ENCODE measurements at places on chromosomes 7 and 10.

GRCh38 chr10:88017781-88018180, 154.4 kb downstream of the PTEN start:
- no peak for DNase-seq

DNA sequence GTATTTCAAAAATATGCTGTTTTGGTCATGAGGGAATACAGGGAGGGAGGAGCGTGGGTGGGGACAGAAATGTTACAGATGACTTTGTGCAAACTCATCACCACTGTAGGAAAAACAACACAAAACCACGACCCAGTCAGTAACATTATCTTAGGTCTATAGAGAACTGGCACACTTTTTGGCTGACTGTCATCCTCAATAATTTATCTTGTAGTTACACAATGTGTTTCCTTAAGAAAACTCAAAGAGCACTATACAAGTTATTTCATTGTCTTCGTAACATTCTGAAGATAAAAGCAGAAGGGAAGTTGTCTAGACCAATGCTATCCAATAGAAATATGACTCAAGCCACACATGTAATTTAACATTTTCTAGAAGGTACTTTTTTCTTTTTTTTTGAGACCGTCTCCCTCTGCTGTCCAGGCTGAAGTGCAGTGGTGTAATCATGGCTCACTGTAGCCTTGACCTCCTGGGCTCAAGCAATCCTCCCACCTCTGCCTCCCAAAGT, 16.9 kb upstream of the CDK14 start:
- DNase-seq = no peak

- DNase-seq = no peak
Observed at GRCh38 chr10:73837072-73837471, 25.7 kb upstream of the NDST2 start.

DNA sequence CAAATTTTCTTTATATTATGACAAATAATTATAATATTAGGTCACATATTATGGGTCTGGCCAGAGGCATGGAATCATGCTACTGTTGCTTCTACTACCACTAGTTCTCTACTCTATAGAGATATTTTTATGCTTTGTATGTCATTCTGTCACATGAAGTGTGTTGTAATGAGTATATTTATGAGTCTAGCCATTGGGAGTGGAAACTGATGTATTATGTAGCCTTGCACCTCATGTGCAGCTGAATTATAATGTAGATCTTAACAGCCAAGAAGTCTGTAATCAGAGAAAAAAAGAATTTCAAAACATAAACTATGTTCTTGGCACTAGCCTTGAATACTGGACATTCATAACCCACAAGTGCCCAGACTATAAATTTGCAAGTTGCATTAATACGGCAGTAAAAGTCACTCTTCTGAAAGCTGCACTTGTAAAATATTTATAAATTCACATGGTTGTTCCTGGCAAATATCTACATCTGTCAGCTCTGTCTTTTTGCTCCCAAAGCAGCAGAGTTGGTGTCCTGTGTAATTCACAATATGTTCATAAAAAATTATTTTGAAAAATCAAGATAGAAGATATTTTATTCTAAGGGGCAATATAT, 48.6 kb upstream of the SKAP2 start:
- DNase-seq = no peak

DNA sequence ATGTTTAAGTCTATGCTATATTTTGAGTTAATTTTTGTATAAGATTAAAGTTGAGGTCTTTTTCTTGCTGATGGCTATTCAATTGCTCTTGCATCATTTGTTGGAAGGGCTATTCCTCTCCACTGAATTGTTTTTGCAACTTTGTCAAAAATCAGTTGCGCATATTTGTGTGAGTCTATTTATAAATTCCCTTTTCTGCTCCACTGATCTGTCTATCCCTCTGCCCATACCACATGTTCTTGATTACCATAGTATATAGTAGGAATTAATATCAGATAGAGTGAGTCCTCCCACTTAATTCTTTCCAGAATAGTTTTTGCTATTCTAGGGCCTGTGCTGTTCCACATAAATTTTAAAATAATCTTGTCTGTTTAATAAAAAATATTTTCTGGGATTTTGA, 152.4 kb upstream of the ADCY1 start:
- DNase-seq = no peak

- DNase-seq = no peak
Observed at GRCh38 chr10:25294032-25294926, 119.5 kb downstream of the GPR158 start.

Data from activated naive CD4-positive, alpha-beta T cell (primary cell).